AG10803 (cell line): ENCODE measurements at places on chromosomes 2 and 18.
A peak's percentile ranks its signal among the peaks of the same experiment; 100 is the strongest.

DNA sequence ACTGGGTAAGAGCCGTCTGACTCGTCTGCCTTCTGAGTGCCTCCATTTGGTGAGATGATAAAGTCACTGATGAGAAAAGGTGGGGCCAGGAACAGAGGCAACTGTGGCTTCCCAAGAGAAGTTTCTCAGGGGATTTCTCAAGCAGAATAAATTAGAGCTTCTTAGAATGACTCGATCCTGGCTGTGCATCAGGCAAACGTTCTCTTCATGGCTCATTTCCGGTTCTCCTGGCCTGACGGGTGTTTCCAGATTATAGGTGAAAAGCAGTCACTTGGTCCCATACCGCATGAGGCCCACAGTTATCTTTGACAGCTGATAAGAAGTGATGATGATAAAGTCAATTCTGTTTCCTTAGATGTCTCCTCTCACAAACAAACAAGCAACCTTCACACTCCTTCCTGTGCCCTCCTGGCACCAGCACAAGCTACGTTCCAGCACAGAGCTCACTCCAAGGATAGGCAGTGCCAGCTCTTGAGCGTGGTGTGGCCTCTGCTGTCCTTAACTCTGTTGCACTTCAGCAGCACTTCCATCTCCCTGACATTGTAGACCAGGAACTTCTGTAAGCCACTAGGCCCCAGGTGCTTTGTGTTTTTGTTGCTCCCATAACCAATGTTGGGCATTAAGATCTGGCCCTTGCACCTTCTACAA, 37.8 kb upstream of the KCNF1 start:
- peak; percentile 13 for DNase-seq

- peak; percentile 29 for DNase-seq
Measured at GRCh38 chr2:199659207-199659606, 191.8 kb downstream of the FTCDNL1 start.

DNA sequence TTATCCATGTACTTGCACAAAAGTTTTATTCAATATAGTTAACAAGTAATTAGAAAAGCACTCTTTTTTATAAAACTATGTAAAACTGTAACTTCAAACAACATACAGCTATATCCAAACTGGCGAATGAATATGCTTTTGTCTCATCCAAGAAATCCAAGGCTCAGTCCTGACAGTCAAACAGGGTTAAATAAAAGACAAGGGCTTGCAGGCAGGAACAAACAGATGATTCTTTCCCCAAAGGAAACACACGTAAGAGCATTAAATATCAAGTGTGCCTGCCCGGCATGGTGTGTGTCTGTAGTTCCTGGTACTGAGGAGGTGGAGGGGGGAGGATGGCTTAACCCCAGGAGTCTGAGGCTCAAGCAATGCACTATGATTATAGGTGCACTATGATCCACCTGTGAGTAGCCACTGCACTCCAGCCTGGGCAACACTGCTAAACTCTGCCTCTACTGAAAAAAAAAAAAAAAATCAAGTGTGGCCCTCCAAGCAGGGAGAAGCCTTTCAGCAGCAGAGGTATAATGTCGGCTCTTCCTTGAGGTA, 171.3 kb downstream of the DLGAP1 start:
- DNase-seq, result no peak

DNA sequence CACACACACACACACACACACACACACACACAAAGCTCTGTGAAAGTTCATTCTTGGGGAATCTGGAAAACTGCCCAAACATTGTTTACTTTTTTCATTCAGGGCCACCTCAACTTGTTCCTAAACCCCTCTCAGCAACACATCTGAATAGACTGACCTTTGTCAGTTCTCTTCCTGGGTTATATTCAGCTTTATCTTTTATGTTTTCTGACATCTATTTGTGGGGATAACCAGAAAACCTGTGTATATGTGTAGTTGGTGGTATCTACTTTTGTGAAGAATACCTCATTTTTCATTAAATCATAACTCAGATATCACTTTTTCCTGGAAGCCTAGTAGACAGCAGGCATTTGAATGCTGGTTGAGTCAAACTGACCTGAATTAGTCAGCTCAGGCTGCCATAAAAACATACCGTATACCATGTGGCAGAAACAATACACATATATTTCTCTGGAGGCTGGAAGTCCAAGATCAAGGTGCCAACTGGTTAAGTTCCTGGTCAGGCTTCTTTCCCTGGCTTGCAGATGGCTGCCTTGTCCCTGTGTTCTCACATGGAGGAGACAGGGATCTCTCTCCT, 11.0 kb upstream of the RNF144A start:
- DNase-seq, result no peak

- peak; percentile 26 for DNase-seq
Measured at GRCh38 chr2:120053891-120054290, 41.0 kb downstream of the EPB41L5 start.

GRCh38 chr2:17821080-17821479, 4.8 kb downstream of the MSGN1 start:
- no peak for DNase-seq

- peak; percentile 76 for DNase-seq
Measured at GRCh38 chr18:68769461-68769860, 28.4 kb upstream of the CCDC102B start.

DNA sequence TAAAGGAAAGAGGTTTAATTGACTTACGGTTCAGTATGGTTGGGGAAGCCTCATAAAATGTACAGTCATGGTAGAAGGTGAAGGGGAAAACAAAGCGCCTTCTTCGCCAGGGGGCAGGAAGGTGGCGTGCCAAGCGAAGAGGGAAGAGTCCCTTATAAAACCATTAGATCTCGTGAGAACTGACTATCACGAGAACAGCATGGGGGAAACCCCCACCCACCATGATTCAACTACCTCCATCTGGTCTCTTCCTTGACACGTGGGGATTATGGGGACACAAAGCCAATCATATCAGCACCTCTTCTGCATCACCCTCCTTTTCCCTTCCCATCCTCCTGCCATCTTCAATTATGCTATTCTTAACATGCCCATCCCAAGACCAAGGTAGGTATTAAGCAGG, 29.9 kb upstream of the TANK start:
- DNase-seq, result no peak

DNA sequence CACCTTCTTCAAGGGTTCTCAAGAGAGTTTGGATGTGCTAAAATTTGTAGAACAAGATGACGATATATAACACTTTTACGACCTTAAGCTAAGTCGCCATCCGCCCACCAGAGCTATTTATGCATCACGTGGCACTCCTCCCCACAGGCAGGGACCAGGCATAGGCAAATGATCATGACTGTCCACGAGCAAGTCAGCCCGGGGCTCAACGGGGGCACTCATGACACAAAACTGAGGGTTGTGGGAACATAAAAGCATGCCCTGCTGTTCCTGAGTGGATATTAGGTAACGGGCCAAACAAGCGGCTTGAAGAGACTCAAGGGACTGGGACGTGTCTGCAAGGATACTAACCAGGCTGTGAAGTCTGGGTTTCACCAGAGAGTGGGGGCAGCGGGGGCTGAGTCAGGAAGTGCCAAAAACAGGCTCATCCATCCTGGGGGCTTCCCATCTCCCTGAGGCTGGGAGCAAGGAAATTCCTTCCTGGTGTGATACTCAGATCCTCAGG, 58.1 kb downstream of the FAM178B start:
- peak; percentile 9 for DNase-seq

GRCh38 chr2:9439536-9439935, 16.1 kb downstream of the CPSF3 start:
- peak; percentile 18 for DNase-seq

DNA sequence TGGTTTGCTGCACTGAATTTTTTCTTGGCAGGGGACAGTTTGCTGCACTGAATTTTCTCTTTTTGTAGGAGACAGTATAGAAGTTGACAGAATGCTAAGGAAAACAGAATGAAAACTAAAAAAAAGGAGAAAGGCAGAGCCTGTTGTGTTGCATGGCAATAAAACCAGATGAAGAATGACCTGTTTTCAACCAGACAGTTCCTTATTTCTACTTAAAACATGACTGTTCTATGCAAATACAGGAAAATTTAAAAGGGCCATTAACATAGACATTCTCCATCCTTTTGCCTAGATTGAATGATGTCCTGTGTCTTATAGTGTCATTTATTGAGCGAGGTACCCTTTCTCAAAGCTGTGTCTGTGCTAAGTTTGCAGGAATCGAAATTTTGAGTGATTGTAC, 33.3 kb downstream of the ABI2 start:
- DNase-seq, result no peak

DNA sequence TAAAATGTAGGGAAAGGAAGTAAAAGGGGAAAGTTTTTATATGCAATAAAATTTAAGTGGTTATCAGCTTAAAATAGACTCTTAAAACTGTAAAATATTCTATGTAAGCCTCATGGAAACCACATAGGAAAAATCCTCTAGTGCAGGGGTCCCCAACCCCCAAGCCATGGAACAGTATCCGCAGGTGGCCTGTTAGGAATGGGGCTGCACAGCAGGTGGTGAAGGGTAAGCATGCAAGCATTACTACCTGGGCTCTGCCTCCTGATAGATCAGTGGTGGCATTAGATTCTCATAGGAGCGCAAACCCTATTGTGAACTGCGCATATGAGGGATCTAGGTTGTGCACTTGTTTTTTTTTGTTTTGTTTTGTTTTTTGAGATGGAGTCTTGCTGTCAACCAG, 1409.3 kb upstream of the CDH2 start:
- no peak for DNase-seq

DNA sequence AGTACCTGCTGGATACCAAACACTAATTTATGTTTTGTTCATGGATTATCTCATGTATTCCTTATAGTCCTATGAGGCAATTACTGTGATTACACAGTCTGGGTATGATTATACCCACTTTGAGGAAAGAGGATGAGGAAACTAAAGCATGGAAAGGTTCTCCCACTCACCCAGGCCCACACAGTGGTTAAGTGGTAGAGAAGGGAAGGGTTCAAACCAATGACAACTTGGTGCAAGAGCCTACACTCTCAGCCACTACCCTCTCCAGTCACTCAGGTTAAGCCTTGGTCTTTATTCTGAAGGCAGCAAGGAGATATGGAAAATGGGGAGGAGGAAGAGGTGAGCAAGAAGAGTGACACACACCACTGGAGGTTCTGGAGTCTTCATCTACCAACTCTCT, 64.5 kb upstream of the PPP1CB start:
- DNase-seq, result no peak
